ENCODE measurements at places on chromosomes 16 and 17.

DNA sequence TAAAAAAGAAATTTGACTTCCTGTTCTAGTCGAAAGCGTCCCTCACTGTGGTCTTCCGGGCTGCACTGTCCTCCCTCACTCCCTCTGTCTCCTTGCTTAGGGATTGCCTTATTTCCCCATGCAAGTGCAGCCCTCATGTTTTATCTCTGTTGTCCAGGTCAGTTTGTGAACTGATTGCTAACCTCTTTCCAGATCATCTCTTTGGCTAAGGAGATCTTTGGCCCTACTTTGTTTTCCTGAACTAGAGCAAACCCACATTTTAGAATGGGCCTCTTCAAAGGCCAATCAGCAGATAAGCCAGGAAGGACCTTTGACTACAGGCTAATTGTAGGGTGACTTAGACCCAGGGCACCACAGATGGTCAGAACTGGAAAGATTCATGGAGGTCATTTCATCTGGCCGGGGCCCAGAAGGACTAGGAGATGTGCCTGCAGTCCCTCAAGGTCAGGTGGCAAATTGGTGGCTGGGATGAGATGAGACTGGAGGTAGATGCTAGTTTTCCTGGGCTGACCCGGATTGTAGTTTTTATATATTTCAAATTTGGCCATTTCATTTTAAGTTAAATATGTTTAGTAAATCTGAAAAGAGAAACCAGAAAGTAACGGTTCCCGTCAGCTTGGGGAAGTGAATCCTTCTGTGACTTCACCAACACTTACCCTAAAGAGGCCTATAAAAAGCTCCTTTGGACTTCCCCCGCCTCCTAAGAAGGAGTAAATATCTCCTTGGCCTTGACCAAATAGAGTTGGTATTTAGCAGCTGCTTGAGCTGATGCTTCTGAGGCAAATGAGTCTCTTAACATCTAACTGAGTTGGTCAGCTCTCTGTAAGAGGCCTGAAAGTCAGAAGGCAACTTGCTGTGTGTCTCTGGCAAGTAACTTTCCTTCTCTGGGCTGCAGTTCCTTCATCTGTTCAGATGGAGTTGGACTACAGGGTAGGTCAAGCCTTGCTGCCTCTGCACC lies 6.2 kb upstream of the SLC25A19 start:
- DNase-seq: no peak

GRCh38 chr16:87178177-87178863 lies 138.9 kb downstream of the C16orf95 start:
- no peak for DNase-seq

GRCh38 chr17:45733781-45734180 lies 50.3 kb upstream of the CRHR1 start:
- DNase-seq: no peak

DNA sequence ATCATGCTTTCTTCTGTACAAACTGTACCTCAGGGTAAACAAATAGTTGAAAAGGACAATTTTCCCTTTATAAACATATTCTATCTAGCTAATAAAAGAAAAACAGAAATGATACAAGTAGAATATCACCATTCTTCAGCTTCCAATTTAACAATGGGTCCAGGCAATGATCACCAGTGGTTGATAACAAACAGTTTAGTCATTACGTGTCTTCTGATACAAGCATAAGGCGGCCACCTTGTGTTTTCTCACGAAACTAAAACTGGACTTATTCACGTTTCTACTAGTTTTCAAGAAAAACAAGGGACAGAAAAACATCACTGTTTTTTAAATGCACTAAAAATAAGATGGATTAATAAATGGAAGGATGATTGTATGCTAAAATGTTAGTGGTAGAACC lies 58.3 kb downstream of the STH start:
- no peak for DNase-seq

GRCh38 chr16:47507701-47508100 lies 46.6 kb downstream of the PHKB start:
- DNase-seq: no peak

DNA sequence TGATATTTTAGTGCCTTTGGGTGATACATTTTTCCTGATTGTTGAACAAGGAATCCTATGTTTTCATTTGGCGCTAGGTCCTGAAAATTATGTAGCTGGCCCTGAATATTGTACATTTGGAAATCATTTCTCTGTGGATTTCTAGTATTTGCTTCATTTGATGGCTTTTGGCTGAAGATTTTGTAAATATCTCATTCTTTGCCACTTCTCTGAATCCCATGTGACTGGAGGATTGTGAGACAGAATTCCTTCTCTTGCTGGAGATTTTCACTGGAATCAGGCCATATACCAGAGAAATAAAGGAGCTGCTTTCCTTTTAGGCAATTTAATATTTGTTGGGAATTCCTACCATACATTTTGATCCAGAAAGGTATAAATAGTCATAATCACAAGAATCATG lies 8.6 kb downstream of the KRT28 start:
- no peak for DNase-seq

GRCh38 chr16:51151961-51152663 lies 1.0 kb upstream of the SALL1 start:
- no peak for DNase-seq

- DNase-seq: no peak
Observed at GRCh38 chr17:17736205-17737183, 55.2 kb downstream of the RAI1 start.
